Activated CD8-positive, alpha-beta memory T cell treated with anti-CD3 and anti-CD28 coated beads, Interleukin-2, amount 10 ng/mL, durations not matched to agents 7 days and 5 days (primary cell): ENCODE measurements at places on chromosomes 3 and 15. TPM values are rescaled to one million over a fixed set of nuclear protein-coding genes. Genes with fewer than 3 reads are reported as not detected.

Gene DPPA2
- total RNA-seq = not detected

Gene SGO1
- 38.5 TPM for total RNA-seq

Gene RABL3
- 18.8 TPM for total RNA-seq

Gene ZNF385D
- total RNA-seq = not detected

Gene SENP7
- 21.2 TPM for total RNA-seq

Gene DPPA4
- total RNA-seq = not detected

Gene PP2D1
- not detected for total RNA-seq

Gene C3orf49
- not detected for total RNA-seq

DNA sequence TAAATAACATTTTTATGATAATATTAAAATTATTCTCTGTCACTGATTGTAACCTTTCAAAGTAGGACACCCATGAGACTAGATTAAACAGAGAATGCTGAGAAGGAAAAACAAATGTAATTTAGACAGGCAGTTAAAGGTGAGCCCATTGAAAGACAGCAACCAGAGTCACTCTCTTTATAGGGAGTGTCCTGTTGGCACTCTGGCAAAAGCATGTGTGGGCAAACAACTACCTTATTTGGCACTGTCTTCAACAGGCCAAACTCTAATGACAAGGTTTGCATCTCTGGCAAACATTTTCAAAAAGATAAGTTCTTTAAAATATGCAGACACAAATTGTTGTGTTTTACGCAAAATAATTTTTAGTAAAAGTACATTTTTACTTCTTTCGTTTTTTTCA, 29.8 kb downstream of the NFKBIZ start:
- DNase-seq = no peak

DNA sequence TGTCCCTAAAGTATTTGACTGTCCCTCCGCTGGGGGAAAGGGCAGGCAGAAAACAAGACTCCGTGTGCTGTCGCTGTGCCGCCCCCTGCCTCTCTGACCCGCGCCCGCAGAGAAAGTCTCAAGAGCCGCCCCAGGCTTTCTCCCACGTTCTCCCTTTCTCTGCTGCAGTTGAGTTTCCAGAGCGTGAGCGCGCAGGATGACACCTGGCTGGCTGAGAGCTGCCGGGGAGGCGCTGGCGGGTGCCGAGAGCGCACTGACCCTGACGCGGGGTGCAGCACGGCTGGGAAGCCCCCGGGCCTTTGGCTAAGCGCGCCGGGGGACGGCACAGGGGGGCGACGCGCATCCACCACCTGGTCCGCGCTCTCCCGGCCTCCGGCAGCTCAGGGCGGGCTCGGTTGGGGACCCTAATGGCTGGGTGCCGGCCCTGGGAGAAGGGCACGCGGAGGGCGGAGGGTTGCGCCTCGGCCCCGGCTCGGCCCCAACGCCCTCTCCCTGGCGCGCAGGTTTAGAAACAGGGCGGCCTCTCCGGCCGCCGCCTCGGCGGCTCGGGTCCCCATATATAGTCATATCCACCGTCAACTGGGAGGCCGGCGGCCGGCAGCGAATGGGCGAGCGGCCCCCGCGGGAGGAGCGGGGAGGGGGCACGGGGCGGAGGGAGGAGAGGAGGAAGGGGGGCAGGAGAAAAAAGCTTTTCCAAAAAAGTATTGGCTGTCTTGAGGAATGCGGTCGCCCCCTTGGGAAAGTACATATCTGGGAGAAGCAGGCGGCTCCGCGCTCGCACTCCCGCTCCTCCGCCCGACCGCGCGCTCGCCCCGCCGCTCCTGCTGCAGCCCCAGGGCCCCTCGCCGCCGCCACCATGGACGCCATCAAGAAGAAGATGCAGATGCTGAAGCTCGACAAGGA, at the start of gene TPM1:
TPM1 (plus strand) TSS at position 774 of the 903 bp plus-strand sequence; CDS start at position 857, 83 bp downstream.
- no peak for DNase-seq

DNA sequence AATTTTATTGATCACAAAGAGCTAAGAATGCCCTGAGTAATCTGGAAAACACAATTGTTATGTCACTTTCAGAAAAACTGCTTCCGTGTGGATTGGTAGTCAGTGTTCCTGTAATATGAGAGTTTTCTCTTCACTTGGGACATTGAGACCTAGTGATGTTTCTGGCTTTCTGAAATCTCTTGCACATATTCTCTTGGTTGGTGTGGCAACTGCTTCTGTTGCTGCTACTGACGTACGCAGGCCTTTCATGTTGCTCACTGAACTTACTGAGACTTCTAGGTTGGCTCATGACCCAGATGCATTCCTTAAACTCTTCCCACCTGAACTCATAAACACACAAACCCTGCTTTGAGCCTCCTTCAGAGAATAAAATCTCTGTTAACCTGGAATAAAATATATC, 175.0 kb upstream of the PFN2 start:
- no peak for DNase-seq

DNA sequence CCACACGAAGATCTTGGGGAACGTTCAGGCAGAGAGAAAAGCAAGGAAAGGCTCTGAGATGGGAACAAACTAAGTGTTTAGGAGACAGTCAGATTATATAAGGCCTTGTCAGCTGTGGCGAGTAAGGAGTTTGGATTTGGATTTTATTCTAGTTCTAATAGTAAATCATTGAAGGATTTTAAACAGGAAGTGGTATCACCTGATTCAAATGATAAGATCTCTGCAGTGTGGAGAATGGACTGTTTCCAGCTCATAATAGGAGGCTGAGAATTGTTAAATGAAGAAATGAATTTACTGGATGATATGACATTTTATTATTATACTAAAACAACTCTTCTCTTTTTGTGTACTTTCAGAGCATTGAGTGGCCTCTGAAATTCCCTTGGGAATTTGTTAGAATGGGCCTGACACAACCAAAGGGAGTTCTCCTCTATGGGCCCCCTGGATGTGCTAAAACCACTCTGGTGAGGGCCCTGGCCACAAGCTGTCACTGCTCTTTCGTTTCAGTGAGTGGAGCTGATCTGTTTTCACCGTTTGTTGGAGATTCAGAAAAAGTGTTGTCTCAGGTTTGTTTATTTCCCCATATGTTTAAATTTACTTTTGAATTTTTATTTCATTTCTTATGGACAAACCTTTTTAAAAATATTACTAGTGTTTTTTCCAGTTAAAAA, 36.0 kb upstream of the GATM start:
- DNase-seq = peak; percentile 55

GRCh38 chr3:191066669-191067068, 132.4 kb upstream of the OSTN start:
- DNase-seq = no peak

- DNase-seq = no peak
Measured at GRCh38 chr3:54909191-54909590, 18.7 kb downstream of the LRTM1 start.

GRCh38 chr3:30333903-30334302, 272.5 kb upstream of the TGFBR2 start:
- DNase-seq = no peak

GRCh38 chr3:23583980-23584740, 221.6 kb upstream of the UBE2E1 start:
- no peak for DNase-seq

DNA sequence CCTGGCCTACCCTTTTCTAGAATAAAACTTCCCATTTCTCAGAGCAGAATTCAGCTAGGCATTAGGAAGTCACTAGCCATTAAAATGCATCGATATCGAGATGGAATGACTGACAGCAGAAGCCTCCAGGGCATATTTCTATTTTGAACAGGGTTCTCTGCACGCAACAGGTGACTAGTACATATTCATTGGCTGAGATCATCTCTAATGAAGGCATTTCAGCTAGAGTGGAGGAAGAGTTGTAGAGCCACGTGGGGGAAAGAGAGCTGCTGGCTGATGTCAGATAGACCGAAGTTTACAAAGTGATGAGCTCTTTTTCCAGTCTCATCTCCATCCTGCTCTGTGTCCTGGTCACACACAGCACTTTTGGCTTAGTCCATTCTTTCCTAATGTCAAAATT, 7.5 kb downstream of the TMEM40 start:
- no peak for DNase-seq

- no peak for DNase-seq
Measured at GRCh38 chr3:71186801-71187200, 396.7 kb downstream of the FOXP1 start.

GRCh38 chr15:100612539-100612938, 10.2 kb downstream of the ASB7 start:
- DNase-seq = no peak

DNA sequence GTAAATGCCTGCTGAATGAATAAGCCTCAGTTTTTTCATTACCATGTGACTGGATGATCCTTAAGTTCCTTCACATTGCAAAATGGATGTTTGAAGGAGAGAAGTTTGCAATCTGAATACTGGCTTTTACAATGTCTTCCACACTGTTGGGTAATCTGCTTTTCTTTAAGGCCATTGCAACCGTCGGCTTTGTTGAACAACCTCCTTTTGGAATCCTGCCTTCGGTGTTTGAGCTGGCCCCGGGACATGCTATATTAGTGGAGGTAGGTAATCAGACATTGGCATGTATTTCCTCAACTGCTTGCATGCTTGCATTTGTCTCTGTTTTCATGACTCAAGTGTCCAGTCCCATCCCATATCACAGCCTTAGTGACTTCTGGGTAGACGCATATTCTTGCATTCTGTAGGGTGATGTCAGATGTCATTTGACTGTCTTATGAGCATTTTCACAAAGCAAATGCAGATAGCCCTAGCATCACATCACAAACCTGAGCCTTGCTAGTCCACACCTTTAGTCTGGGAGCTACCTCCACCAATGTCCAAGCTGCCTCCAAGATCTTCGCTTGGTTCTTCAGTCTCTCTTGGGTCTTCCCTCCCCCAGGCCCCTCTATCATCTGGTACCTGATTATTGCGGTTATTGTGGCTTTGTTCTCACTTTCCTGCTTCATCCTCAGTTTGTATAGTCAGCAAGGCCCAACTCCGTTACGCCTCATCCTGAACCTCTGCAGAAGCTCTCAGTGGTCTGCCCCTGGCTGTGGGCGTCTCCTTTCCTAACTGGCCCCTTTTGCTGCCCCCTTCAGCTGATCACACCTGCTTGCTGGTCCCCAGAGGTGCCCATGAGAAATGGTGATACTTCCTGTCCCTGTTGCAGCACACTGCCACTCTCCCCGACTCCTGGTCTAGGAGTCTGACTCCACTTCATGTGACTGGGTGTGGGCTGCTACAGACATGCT, 48.5 kb downstream of the ACAA1 start:
- no peak for DNase-seq

- no peak for DNase-seq
Measured at GRCh38 chr3:66406831-66407610, 93.8 kb downstream of the LRIG1 start.

DNA sequence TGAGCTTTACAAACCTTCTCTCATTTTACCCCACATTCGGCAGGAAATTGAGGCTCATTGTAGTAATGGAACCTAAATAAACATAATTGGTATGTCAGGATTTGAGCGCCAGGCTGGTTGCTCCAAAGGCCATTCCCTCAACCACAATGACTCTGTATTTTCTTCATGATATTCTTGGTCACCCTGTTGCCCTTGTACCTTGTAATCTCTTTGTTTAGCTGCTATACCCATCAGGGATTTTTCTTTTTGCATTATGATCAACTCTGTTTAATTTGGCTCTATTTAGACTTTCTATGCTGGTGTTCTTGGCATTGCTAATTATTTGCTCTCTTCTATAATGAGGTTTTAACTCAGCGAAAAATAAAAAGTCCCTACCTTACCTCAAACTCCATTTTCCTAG, 29.8 kb downstream of the DUOX2 start:
- DNase-seq = no peak

DNA sequence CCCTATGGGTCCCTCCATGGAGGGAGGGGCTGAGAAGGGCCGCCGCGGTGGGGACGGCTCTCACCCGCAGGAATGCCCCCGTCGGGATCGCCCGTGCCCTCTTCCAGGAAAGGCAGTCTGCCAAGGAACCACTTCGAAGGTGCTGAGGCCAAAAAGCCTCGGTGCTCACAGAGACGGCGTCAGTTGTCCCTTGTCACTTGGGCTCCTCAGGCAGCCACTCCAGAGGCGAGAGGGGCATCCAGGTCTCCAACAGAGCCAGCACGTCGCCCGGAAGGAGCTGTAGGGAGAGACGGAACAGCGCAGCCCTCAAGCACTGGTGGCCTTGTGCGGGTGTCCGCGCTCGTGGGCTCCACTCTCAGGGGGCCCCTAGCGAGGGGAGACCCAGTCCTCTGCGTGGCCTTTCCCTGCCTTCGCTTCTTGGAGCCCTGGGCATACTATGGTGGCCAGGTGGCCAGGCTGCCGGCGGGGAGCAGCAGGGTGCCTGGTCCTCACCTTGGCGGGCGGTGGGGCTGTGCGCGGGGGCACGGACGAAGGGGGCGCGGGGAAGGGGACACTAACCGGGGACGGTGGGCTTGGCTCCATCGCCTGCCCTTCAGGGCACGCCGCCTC, 994 bp downstream of the MESP1 start:
- no peak for DNase-seq

DNA sequence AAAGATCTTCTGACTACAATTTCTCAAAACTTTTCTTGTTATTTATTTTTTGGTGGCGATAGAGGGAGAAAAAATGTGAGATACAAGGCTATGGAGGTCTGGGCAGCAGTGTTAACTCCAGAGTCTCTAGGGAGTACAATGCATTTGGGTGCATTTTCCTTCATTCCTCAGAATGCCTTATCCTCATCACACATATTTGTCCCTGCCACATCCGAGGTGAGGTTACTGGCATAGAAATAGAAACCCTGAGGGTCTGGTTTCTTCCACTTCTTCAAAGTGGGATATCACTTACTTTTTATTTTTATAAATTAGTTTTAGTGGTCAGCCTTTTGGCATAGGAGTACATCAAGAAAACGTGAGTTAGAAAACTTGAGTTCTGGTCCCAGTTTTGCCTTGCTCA, 150.4 kb downstream of the TIGIT start:
- DNase-seq = no peak
